M059J (cell line): ENCODE measurements at places on chromosomes 1 and 21. TPM values are rescaled to one million over a fixed set of nuclear protein-coding genes. Genes with fewer than 3 reads are reported as not detected.

The DYRK3 gene
- total RNA-seq, result 21.9 and 22.3 TPM in 2 replicates

The B3GALT5 gene
- 1.3 and 1.8 TPM in 2 replicates for total RNA-seq

The SAMD11 gene
- total RNA-seq, result 30.5 and 59.8 TPM in 2 replicates

GRCh38 chr1:213464786-213465460, 413.9 kb downstream of the RPS6KC1 start:
- DNase-seq, result no peak

The NUAK2 gene
- 6.7 and 8.4 TPM in 2 replicates for total RNA-seq

The RGS1 gene
- total RNA-seq, result not detected in 2 replicates

The PIP5K1A gene
- total RNA-seq, result 78.6 and 82.6 TPM in 2 replicates

GRCh38 chr21:21096956-21097355, 98.7 kb downstream of the NCAM2 start:
- peak; percentile 40 for DNase-seq

GRCh38 chr1:59707178-59707791, 107.5 kb upstream of the HOOK1 start:
- peak; percentile 93 for DNase-seq

GRCh38 chr1:9394010-9394409, 101.3 kb downstream of the SPSB1 start:
- DNase-seq, result no peak

The SPATA6 gene
- 1.8 TPM in 1 of 2 replicates, not detected in the other for total RNA-seq

GRCh38 chr21:33753886-33754285, 111.6 kb downstream of the ITSN1 start:
- no peak for DNase-seq

The HEATR1 gene
- total RNA-seq, result 15.1 and 21.8 TPM in 2 replicates

The HMCN1 gene
- 1.6 and 2.1 TPM in 2 replicates for total RNA-seq

The KDF1 gene
- total RNA-seq, result not detected in 2 replicates

- no peak for DNase-seq
Observed at GRCh38 chr1:1966071-1966740, 37.4 kb downstream of the CFAP74 start.

GRCh38 chr1:60589916-60590315, 492.4 kb upstream of the NFIA start:
- no peak for DNase-seq

The TAGLN2 gene
- total RNA-seq, result 491 and 526 TPM in 2 replicates

DNA sequence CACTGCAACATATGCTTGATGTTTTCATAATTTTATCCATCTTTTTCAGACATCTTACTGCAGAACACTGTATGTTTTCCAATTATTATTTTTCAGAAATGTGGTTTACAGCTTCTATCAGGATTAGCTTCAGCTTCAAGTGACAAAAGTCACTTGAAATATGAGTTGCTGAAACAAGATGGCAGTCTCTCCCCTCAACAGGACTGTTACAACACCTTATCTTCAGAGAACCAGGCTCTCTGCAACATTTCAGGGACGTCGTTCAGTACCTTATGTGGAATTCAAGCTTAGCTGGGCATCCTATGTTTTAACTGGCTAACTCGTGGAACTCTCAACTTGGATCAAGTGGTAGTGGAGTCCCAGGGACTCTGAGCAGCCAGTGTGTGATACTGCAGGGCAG, 2.0 kb upstream of the UBE2G2 start:
- DNase-seq, result no peak

DNA sequence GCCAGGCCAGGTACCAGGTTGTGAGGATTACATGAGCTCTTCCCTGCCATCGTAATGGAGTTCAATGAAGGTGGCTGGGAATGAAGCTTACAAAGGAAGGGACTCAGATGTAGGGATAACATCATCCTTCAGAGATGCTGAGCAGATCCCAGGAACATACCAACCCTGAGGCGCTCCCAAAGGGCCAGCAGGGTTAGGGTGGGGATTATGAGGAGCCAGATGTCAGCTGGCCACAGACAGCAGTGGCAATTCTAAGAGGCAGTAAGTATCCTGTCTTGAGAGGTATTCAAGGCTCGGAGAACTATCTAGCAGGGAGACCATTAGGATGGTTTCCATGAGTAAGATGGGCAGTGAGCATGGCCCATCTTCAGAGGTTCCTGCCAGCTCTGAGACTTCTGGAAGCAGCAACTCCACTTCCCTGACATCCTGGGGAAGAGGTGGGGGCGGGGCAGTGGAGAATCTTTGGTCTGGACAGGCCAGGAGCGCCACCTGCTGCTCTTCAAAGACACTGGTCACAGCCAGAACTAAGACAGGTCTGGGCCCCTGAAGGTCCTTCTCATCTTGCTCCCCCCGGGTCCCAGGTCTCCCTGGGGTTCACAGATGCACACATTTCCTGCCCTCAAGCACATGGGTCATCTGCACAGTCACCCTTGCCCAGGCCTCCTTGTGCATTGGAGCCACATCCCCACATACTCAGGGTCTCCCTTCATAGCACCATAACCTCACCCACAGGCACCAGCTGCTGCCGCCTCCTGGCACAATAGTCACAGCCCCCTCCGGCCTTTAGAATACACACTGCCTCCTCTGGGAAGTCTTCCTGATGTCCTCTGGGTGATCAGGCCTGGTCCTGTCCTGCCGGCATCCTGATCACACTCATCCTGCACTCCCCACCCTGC, 2.7 kb upstream of the SDC3 start:
- peak; percentile 87 for DNase-seq

The BACE2 gene
- 194 and 229 TPM in 2 replicates for total RNA-seq

- no peak for DNase-seq
Observed at GRCh38 chr1:59052166-59052590, 244.7 kb upstream of the FGGY start.

The PERM1 gene
- total RNA-seq, result 0.37 and 1.0 TPM in 2 replicates

DNA sequence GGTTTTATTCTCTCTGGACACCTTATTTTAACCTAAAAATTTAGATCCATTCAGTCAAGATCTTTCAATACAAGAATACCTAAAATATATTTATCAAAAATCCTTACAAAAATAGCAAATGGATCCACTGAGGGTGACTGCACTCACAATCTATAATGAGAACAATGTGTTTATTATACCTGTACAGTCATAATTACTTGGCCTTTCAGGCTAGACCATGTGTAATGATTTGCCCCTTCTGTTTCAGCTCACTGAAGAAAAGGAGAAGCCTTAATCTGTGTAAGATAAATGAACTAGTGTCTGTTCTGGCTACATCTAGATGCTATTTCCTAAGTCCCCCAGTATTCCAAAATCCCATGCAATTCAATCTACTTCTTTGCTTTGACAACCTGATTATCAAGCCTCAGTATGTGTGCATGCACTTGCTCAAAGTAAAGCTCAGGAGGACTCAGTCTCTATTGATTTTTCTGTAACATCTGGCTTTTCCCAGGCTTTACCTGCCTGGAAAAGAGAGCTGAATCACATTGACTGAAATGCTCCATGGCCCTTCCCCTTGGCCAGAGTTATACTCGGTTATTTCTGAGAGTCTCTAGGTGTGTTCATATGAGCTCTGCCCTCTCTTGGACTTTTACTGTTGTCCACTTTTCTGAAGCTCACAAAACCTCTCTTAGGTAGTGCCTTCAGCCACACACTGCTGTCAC, 27.6 kb downstream of the CRP start:
- no peak for DNase-seq

The TAF5L gene
- 22.7 and 23.6 TPM in 2 replicates for total RNA-seq

- DNase-seq, result no peak
Observed at GRCh38 chr21:43916691-43917514, 51.9 kb downstream of the AGPAT3 start.

DNA sequence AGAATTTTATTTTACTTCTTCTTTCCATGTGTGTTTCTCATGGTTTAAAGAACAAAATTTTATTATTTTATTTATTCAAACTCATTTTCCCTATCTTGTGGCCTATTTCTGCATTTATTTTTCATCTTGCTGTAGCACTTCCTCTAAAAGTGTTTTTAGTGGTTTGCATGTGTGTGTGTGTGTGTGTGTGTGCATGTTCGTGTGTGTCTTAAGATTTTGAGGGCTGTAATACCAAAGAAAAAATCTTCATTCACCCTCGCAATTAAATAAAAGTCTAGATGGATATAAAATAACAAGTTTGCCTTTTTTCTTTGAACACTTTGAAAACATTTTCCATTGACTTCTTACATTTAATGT, 24.6 kb upstream of the FCRL3 start:
- DNase-seq, result no peak

DNA sequence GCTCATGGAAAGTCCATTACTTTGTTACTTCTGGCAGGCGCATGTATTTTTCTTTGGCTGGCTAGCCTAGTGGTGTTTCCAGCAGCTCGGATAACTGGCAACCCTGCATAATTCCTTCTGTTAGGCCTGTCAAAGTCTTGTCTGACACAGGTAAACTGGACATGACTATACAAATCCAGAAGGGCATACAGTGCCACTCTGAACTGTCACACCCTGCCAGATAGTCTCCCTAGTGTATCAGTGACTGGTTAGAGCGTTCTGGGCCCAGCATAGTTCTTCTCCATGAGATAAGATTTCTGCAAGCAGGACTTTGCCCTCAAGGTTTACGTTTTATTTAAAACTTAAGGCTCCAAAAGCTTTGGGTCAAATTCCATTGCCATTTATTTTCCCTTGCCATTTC, 177.7 kb upstream of the GORAB start:
- no peak for DNase-seq

The TRIM67 gene
- total RNA-seq, result 0.10 and 0.20 TPM in 2 replicates

DNA sequence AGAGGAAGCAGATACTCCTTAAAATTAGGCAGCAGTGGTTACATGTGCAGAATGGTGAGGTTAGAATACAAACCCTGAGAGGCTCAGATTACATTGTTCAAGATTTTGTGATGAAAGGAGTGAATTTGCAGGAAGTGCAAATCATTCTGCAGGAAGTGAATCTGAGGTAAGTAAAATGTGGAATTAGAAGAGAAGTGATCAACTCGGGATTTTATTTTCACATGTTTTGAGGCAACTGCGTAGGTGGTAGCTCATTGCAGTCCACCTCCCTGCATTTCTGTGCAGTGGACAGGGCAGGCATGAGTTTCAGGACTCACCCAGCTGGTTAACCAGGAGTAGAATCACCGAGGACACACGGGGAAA, 2.1 kb upstream of the PLA2G2C start:
- no peak for DNase-seq

The OR2L5 gene
- total RNA-seq, result not detected in 2 replicates

DNA sequence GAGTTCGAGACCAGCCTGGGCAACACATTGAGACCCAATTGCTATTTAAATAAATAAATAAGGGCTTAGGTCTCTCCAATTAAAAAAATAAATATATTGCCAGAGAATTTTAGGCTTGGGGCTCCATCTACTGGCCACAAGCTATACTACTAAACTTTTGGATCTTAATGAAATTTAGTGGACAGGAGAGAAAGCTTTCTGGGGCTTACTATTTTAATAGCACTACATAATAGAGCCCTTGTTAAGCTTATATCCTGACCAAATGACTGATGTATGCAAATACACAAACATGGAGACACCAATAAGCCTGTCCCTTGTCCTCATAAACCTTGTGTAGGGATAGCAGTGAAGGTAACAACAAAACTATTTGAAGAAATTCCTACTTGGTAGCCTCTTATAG, 18.4 kb downstream of the CCT3 start:
- DNase-seq, result peak; percentile 42

DNA sequence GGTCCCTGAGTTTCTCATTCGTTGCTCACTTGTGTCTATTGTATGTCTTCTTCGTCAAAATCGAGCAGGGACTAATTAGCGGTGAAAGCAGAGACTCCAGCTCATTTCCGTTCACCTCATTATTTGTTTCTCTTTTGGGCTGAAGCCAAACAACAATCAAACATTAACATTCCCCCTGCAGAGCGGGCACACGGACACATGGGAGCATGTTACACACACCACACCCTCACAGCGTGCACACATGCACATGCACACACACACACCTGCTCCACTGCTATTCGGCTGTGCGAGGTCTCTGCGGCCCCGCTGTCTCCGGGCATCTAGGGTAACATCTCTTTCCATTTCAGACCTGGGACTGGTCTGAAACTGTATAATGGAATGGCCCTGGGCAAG, 58.5 kb upstream of the LRRC8D start:
- DNase-seq, result no peak

The G0S2 gene
- total RNA-seq, result 267 and 322 TPM in 2 replicates

DNA sequence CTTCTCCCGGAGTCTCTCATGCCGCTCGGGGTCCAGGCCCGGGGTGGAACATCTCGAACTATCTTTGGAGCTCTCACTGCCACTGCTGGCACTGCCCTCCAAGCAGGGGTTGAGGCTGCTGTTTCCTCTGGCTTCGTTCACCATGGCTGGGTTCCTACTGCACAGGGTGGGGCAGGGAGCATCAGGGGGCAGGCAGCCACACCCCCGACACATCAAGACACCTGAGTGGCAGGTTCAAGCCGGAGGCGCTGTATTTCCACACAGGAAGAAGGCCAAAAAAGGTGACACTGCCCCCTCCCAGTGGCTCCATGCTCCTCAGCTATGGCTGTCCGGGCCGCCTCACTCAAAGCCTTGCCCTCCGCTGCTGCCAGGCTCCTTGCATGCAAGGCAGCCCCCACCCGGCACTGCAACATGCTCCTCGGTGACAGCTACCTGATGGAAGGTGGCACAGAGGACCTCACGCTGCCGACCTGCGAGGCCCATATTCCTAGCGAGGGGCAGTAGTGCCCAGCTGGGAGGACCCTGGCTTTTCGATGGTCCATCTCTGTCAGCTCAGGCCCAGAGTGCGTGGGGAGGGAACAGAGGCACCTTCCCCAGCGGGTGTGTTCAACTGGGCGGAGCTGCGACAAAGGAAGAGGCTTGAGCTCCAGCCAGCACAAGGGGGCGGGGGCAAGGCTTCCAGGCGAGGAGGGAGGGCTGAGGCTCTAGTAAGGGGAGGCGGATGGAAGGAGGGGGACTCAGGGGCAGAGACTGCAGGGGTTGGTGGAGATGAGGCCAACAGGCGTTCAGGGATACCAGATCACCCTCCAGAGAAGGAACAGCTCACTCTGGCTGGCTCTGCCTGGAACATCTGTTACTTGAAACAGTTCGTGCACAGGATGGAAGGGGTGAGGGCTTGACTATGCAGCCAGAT, 2.5 kb downstream of the MTHFR start:
- DNase-seq, result no peak

GRCh38 chr1:93715529-93716126, 34.0 kb upstream of the BCAR3 start:
- DNase-seq, result peak; percentile 81

The FAM76A gene
- 22.7 and 26.4 TPM in 2 replicates for total RNA-seq
